ENCODE measurements at places on chromosomes 2 and 18.

DNA sequence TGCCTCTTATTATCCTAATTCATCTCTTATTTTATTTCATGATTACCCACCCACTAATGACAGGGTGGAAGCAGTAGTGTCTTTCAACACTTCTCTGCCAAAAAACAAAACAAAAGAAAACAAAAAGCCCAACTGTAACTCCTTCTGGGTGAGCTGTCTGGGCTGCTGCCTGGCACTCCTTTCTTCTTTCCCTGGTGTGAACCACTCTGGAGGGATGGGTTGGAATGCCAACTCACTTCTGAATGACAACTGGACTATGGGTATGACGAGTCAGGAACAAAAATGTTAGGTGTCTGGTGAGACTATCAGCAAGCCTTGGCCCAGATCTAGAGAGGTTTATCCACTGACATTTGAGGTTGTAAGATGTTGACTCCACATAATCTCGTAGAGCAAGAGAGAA, 88.3 kb upstream of the ITGB6 start:
- DNase-seq = no peak

DNA sequence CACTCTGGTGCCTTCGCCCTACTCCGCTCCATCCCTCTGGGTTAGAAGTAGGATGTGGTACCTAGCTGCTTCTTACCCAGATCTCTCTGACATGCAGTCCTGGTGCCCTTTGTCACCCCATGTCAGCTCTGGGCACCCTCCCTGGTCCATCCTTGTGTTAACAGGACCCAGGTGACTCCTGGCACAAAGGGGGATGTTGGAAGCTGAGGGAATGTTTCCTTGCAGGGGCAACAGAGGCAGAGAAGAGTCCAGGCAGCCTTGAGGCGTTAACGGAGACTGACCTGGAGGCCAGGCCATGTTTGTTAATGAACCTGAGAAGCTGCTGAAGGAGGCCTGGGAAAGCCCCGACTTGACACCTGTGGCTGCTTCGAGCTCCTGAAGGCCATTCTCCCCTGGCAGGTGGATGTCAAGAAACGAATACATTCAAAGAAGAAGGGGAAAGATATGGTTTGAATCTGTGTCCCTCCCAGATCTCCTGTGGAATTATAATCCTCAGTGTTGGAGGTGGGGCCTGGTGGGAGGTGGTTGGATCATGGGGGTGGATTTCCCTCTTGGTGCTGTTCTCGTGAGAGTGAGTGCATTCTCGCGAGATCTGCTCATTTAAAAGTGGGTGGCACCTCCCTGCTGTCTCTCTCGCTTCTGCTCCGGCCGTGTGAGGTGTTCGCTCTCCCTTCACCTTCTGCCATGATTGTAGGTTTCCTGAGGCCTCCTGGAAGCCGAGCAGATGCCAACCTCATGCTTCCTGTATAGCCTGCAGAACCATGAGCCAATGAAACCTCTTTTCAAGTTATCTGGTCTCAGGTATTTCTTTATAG, 31.4 kb downstream of the NPPC start:
- no peak for DNase-seq

GRCh38 chr2:137507237-137507636, 457.0 kb upstream of the HNMT start:
- DNase-seq = no peak

GRCh38 chr2:217727801-217728200, 275.0 kb downstream of the TNS1 start:
- no peak for DNase-seq

DNA sequence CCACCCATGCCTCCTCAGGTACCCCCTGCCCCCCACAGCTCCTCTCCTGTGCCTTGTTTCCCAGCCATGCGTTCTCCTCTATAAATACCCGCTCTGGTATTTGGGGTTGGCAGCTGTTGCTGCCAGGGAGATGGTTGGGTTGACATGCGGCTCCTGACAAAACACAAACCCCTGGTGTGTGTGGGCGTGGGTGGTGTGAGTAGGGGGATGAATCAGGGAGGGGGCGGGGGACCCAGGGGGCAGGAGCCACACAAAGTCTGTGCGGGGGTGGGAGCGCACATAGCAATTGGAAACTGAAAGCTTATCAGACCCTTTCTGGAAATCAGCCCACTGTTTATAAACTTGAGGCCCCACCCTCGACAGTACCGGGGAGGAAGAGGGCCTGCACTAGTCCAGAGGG, 803 bp upstream of the DES start:
- DNase-seq = no peak

DNA sequence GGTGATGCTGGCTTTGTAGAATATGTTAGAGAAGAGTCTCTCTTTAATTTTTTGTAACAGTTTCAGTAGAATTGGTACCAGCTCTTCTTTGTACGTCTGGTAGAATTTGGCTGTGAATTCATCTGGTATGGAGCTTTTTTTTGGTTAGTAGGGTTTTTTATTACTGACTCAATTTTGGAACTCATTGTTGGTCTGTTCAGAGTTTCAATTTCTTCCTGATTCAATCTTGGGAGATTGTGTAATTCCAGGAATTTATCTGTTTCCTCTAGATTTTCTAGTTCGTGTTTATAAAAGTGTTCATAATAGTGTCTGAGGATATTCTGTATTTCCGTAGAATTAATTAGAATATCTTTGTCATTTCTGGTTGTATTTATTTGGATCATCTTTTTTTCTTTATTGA, 943.5 kb downstream of the TRIB2 start:
- no peak for DNase-seq

- no peak for DNase-seq
Observed at GRCh38 chr2:108965540-108966289, 23.3 kb downstream of the EDAR start.

DNA sequence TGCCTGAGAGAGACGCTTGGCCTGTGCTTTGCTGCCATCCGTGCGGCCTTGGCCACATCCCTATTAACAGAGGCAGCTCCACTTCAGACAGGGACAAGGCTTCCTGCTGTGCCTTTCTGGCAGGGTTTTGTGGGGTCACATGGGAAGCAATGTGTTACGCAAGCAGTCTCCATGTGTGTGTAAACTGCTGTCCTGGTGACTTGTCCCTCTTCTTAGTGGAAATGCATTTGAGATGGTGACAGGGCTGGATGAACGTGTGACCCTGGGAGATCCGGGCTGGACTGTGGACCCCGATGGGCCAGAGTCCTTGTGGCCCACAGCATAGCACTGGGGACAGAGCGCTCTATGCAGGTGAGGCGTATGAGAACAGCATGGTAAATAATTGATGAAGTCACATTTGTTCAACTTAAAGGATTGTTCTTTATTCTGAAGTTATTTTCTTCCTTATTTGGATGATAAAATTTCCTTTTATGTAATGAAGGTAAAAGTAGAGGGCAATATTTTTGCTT, 23.2 kb downstream of the ASB1 start:
- no peak for DNase-seq

GRCh38 chr2:154324601-154325000, 373.9 kb upstream of the KCNJ3 start:
- no peak for DNase-seq

DNA sequence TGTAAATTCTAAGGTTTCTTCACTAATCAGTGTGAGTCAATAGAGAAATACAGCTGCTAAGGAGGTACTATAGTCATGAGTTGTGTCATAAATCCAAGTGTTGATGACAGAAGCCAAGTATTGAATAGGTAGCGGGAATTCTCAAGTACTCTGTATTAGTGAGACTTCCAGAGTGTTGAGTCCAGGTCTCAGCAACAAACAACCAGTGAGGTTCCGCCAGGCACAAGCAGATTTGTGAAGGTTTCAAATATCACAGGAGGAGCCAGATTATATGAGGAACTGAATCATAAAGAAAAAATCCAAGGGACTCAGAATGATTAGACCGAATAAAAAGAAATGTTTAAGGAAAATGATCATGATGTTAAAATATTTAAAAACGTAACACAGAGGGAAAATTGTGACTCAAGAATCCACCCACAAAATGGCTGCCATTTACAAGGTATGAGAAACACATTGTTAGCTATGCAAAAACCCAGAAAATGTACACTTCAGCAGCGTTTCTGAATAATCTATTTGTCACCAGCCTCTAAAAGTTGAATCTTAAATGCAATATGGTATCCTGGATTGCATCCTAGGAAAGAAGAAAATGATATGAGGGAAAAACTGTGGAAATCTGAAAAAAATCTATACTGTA, 27.3 kb upstream of the EVA1A start:
- DNase-seq = no peak

DNA sequence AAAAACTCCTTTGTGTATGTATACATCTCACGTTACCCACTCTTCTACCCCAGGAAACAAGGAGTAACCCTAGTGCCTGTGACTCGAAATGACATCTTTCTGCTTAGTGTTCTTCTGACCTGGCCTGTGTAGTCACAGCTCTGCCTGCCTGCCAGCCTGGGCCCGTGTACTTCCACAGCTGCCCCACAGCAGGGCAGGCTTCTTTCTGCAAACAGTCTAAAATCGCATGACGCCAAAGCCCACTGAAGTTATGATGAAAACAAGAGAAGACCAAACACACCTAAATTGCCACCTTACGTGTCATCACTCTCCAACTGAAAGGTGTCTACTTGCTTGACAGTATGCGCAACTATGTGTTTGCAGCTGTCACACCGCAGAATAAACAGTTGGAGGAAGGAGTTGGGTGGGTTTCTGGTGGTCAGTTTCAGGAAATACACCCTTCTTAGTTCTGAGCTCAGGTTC, 1.5 kb downstream of the GAREM1 start:
- no peak for DNase-seq

- no peak for DNase-seq
Observed at GRCh38 chr2:1492711-1493430, 79.6 kb downstream of the TPO start.

DNA sequence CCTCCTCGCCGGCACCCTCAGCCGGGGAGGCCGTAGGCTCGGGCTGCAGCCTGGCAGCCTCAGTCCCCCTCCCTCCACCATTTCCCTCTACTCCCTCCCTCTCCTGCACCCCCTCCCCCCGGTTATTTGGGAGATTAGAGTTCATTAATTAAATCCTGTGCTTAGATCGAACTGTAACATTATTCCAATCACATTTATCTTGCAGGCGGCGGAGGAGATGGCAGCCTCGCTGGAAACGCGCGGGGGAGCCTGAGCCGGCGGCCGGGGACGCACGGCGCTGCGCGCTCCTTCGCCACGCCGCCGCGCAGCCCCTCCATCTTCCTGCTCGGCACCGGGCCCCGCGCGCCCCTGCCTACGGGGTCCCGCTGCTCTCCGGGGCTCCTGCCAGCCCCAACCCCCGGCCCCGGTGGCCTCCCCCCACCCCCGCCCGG, at the start of gene ST8SIA3:
Gene ST8SIA3, plus strand, starts transcription at position 287 of the 431 bp plus-strand sequence. CDS start 290 bp downstream, outside the sequence.
- DNase-seq = no peak

GRCh38 chr2:236772220-236772837, 202.7 kb downstream of the ACKR3 start:
- no peak for DNase-seq

- DNase-seq = no peak
Observed at GRCh38 chr2:8638327-8638726, 43.5 kb upstream of the ID2 start.

- DNase-seq = no peak
Observed at GRCh38 chr2:197079414-197079813, 152.9 kb upstream of the PGAP1 start.

DNA sequence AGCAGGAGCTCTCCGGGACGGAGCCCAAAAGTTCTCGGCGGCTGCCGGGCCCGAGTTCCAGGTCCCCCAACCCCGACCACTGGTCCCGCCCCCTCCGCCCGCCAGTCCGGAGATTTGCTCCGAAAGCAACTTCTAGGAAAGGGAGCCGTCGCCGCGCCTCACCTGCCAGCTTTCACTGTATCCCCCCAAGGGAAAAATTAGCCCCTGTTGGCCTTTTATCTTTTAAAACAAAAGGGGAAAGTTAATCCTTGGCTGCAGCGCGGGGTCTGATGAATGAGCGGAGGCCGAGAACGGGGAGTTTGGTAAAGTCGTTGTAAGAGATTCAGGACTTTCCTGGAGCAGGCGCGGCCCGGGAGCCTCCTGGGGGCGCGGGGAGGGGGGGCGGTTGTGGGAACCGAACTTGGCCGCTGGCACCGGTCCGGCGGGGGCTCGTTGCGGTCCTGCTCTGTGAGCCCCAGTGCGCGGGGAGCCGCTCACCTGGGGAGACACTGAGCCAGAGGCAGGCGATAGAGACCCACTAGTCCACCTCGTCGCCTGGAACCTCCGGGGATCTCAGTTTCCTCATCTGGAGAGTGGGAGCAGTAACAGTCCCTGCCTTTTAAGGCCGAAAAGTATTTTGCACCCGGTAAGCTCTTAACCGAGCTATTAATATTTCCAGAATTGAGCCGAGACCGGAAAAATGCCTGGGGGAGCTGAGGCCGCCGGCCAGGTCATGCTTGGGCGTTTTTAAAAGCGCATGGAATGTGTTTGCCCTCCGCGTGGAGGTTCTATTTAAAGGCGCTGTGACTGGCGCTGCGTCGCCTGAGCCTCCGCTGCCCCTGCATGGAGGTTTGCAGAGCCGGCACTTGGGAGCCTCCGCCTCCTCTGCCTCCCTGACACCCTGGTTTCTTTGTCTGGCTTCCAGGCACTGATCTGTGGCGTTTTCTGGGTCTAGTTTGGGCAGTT, 1.1 kb downstream of the EFHD1 start:
- DNase-seq = no peak

DNA sequence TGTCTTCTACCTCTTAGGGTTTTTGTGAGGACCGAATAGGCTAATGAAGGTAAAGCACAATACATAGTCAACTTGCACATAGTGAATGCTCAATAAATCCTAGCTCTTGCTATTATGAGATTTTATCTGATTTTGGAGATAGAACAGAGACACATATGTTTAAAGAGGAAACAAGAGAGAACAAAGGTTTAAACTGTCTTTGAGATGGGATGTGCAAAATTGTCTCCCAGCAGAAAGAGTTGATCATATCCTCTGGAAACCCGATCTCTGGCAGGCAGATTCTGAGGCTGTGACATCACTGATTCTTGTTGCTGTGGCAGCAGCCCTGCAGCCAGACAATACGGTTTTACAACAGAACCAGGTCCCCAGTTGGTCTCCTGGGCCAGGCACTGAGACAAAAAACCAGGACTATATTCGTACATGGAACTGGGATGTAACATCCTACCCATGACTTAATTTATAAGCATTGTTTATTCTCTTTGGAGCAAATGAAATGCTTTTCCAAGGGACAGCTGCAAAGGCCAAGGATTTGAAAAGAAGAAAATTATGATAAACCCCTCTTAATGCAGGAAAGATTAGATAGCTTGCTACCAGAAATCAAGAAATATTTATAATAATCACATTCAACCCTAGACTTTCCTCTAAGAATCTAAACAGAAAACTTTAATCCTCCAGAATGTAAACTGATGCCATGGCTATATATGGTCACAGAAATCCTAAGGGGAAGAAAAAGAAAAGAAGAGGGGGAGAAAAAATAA, 80.2 kb downstream of the SLC8A1 start:
- DNase-seq = no peak

GRCh38 chr18:60060026-60060425, 160.2 kb downstream of the PMAIP1 start:
- no peak for DNase-seq

GRCh38 chr2:229416116-229416694, 145.1 kb upstream of the PID1 start:
- DNase-seq = no peak

GRCh38 chr2:199441759-199442158, 16.0 kb downstream of the SATB2 start:
- DNase-seq = no peak

- DNase-seq = no peak
Observed at GRCh38 chr2:205461169-205461568, 221.1 kb upstream of the NRP2 start.

- DNase-seq = no peak
Observed at GRCh38 chr18:58911241-58911640, 46.6 kb downstream of the ZNF532 start.
